ENCODE measurements at places on chromosomes 3 and 15.

DNA sequence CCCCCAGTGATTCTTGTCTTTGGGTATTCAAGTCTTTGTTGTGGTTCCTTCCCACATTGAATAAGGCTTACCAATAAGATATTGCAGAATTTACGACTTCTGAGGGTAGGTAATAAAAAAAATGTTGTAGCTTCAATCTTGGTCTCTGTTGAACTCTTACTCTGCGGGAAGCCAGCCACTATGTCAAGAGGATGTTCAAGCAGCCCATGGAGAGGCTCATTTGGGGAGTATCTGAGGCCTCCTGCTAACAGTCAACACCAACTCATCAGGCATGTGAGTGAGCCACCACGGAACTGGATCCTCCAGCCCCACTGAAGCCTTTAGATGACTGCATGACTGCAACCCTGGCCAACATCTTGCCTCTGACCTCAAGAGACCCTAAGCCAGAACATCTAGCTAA, 3.2 kb upstream of the TBC1D23 start:
- DNase-seq, result no peak

- no peak for DNase-seq
Measured at GRCh38 chr3:111706527-111706926, 111.4 kb upstream of the ZBED2 start.

GRCh38 chr15:29369261-29369660, 99.6 kb upstream of the NSMCE3 start:
- no peak for DNase-seq

DNA sequence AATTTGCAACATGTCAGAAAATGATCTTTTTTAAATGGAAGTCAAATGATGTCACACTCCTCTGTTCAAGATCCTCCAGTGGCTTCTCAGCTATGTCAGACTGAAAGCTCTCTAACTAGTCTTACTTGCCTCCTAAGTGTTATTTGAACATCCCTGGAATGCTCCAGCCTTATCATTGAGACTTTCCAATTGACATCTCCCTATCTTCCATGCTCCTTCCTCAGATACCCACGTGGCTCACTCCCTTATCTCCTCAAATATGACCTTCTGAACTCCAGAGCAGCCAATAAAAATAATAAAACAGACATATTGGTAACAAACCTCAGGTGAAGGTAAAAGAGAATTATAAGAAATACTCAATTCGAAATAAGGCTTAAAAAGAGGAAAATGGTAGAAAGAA, 25.5 kb upstream of the AADAC start:
- no peak for DNase-seq

DNA sequence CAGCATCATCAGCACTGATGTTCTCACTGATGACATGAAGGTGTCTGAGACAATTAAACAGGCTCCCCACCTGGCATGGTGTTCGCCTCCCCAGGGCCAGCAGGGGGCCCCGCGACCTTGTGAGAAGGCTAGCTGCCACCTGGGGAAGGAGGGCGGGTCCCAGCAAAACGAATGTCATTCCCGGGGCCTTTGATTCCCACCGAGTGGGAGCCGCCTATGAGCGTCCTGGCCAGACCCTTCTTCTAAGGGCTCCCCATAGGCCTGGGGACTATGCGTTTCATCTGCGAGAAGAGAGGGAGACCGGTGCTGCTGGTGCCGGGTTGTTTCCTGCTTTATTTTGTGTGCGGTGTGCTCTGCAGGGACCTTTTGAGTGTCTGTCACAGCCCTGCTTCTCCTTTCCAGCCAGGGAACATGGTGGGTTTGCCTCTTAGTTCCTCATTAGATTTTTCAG, 20.5 kb upstream of the MINDY4B start:
- peak; percentile 51 for DNase-seq

DNA sequence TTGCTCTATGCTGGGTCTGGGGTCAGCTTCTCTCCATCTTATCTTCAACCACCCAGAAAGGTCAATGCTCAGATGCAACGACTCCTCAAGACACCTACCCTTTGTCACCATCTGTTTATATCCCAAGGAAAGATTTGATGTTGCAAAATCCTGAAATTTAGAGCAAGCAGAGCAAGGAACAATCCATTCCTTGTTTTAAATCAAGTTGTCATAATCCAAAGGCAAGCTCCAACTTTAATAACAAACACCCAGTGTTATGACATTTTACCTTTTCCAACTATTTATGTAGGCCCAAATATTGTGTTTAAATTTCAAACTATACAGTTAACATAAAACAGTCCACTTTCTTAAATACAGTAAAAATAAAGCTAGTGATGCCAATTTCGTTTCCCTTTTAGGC, 116.5 kb upstream of the LRIG1 start:
- no peak for DNase-seq

GRCh38 chr15:86002444-86002843, 77.2 kb upstream of the AGBL1 start:
- no peak for DNase-seq

Data from HTR-8/SVneo (cell line).